Caco-2 (cell line): ENCODE measurements at places on chromosomes 5 and 9.
A peak's percentile ranks its signal among the peaks of the same experiment; 100 is the strongest.

GRCh38 chr9:17488662-17489061 lies 90.2 kb upstream of the SH3GL2 start:
- H3K27ac ChIP-seq, result no peak overlapping the region
- no peaks in the 10 kb centered on the region for H3K27me3 ChIP-seq
- no peak for DNase-seq
- no peaks in the 10 kb centered on the region for H3K36me3 ChIP-seq

DNA sequence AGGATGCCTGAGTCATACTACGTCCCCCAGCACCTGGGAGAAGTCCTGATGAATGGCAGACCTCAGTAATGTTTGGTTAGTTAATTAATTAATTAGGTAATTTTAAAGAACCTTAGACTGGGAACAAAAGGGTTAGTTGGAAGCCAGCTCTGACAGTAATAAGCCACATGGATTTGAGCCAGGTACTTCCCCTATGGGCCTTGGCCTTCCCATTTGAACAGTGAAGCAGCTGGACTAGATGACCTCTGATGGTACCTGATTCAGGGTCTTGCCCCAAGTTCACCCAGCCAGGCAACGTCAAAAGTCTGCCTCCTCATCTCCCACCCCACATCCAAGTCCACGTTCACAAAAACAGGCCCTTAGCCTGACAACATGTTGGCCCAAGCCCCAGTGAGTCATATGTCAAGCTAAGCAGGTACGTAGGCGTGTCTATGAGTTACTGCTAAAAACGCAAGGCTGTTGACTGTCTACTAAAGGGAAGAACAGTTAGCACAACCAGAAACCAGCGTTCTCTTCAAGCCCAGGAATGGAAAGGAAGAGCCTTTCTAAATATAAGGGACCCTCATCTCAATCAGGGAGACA lies 303.2 kb downstream of the ACTL7B start:
- H3K27ac ChIP-seq, result no peak overlapping the region
- no peaks in the 10 kb centered on the region for H3K36me3 ChIP-seq
- no peak overlapping the region for H3K4me3 ChIP-seq
- no peak for DNase-seq

- H3K36me3 ChIP-seq, result no peaks in the 10 kb centered on the region
- no peak overlapping the region for H3K4me3 ChIP-seq
- no peak for DNase-seq
- H3K27ac ChIP-seq, result no peak overlapping the region
Observed at GRCh38 chr5:61455179-61456006, 123.3 kb downstream of the ZSWIM6 start.

DNA sequence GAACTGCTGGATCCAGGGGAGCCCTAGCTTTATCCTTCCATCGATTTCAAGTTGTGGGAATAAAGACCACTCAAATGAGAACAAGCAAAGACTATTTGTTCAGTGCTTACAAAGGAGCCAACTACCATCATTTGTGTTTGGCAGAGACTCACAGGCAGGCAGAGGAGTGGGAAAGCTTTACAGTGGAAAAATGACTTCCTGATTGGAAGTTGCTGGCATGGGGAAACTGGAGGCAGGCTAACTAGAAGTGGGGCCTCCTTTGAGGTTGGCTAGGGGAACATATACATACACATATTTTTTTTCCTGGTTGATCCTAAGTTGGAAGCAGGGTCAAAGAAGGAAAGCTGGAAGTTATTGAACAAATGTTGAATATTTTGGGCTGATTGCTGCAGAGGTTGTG lies 121.7 kb downstream of the ACTBL2 start:
- no peak overlapping the region for H3K4me3 ChIP-seq
- no peaks in the 10 kb centered on the region for H3K27me3 ChIP-seq
- no peaks in the 10 kb centered on the region for H3K36me3 ChIP-seq
- no peaks in the 10 kb centered on the region; the same call in 1 of the 2 replicates for H3K4me1 ChIP-seq

- no peak overlapping the region for H3K27ac ChIP-seq
- H3K27me3 ChIP-seq, result no peaks in the 10 kb centered on the region
- H3K36me3 ChIP-seq, result no peaks in the 10 kb centered on the region
- no peaks in the 10 kb centered on the region for H3K4me1 ChIP-seq
- no peak for DNase-seq
- H3K4me3 ChIP-seq, result no peak overlapping the region
Observed at GRCh38 chr9:133543772-133544467, 9.4 kb downstream of the ADAMTSL2 start.

- peaks cover 9% of the 10 kb centered on the region; the same call in 1 of the 2 replicates for H3K4me1 ChIP-seq
- H3K27me3 ChIP-seq, result no peaks in the 10 kb centered on the region
- no peaks in the 10 kb centered on the region for H3K36me3 ChIP-seq
- no peak overlapping the region for H3K4me3 ChIP-seq
- no peak overlapping the region for H3K27ac ChIP-seq
Observed at GRCh38 chr5:29800752-29801151, 1392.7 kb upstream of the CDH6 start.

DNA sequence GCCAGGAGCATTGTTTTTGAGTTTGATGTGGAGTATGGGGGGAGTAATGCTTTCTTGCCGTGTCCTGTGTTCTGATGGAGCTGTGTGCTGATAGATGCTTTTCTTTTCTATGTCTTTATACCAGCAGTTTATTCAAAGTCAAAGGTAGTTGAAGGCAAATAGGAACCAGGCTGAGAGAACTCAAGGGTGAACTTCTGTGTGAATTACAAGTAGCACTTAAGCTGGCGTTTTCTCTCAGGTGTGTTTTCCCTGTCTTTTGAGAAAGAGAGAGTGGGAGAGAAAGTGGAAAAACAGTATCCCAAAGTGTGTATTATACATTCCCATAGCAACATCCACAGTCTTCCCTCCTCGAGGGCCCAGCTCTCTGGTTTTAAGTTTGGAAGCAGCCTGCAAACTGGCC lies 1.5 kb downstream of the TNFAIP8 start:
- DNase-seq, result no peak
- peaks cover 4% of the 10 kb centered on the region; the same call in 1 of the 2 replicates for H3K4me1 ChIP-seq
- H3K36me3 ChIP-seq, result no peaks in the 10 kb centered on the region; the same call in 1 of the 2 replicates
- H3K27me3 ChIP-seq, result no peaks in the 10 kb centered on the region
- no peak overlapping the region for H3K4me3 ChIP-seq

GRCh38 chr5:167311340-167311739 lies 980.1 kb upstream of the WWC1 start:
- no peak overlapping the region for H3K4me3 ChIP-seq
- no peaks in the 10 kb centered on the region for H3K4me1 ChIP-seq
- no peaks in the 10 kb centered on the region for H3K36me3 ChIP-seq
- H3K27me3 ChIP-seq, result no peaks in the 10 kb centered on the region; the same call in 1 of the 2 replicates

DNA sequence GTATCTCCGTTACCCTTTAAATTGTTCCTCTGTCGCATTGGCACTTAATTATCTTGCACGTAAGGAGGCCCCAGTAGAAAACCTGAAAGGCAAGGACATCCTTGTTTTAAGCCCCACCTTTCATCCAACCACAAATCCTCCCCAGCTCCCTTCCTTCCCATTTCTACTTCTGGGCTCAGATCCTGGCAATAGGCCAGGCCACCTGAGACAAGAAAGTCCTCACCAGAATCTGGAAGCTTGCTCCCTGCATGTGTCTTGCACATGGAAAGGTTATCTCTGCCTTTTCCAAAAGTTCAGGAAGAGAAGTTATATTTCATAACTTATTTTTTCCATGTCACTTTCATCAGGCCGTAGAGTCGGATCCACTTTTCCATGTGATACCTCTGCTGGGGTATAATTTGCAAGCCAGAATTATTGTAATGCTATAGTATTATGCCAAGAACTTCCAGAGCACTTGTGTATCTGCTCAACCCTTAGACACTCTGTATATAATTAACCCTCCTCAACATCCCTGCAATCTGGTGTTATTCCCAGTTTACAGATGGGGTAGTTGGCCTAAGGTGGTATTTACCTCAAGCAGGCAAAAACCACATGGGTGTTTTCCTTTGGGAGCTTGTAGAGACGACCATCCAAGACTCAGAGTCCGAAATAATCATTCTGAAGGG lies 2.6 kb upstream of the SHB start:
- no peak for DNase-seq
- peaks cover 7% of the 10 kb centered on the region for H3K4me1 ChIP-seq
- no peaks in the 10 kb centered on the region for H3K36me3 ChIP-seq
- no peak overlapping the region for H3K4me3 ChIP-seq
- H3K27me3 ChIP-seq, result no peaks in the 10 kb centered on the region

DNA sequence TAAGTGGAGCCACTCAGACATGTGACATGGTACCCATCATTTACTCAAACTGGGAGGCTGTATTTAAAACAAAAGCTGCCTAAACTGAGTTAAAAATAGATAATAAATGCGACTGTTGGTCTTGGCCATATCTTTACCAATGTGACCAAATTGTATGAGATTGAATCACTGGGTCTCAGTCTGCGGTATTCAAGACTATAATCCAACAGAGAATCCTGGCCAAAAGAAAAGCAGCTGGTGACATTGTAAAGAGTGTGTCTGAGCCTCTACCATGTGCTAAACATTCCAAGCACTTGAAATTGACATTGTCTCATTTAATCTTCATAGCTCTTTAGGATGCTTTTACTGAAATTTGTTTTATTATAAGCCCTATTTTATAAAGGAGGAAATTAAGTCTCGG lies 282.6 kb downstream of the ZNF608 start:
- H3K27ac ChIP-seq, result no peak overlapping the region
- no peaks in the 10 kb centered on the region for H3K4me1 ChIP-seq
- no peak for DNase-seq
- H3K4me3 ChIP-seq, result no peak overlapping the region
- H3K27me3 ChIP-seq, result no peaks in the 10 kb centered on the region

DNA sequence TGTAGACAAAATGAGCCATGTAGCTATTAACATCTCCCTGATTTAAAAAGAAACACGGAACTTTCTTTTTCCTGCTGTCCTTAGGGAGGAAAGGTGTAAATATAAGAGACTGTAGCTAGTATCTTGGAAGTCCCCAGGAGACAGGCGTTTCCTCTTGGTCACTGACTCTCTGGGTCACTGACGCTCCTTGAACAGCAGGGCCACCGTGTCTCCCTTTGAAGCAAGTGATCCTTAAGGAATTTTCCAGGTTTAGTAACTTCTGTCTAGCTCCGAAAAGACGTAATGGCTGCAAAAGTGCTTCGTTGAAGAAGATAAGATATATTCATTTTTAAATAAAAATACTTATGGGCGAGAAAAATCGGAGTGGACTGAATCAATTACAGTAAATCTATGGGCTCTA lies 745 bp upstream of the CLTA start:
- DNase-seq, result peak; percentile 36
- H3K27ac ChIP-seq, result peak overlapping the region; percentile 81
- H3K27me3 ChIP-seq, result no peaks in the 10 kb centered on the region
- H3K36me3 ChIP-seq, result no peaks in the 10 kb centered on the region; the same call in 1 of the 2 replicates

DNA sequence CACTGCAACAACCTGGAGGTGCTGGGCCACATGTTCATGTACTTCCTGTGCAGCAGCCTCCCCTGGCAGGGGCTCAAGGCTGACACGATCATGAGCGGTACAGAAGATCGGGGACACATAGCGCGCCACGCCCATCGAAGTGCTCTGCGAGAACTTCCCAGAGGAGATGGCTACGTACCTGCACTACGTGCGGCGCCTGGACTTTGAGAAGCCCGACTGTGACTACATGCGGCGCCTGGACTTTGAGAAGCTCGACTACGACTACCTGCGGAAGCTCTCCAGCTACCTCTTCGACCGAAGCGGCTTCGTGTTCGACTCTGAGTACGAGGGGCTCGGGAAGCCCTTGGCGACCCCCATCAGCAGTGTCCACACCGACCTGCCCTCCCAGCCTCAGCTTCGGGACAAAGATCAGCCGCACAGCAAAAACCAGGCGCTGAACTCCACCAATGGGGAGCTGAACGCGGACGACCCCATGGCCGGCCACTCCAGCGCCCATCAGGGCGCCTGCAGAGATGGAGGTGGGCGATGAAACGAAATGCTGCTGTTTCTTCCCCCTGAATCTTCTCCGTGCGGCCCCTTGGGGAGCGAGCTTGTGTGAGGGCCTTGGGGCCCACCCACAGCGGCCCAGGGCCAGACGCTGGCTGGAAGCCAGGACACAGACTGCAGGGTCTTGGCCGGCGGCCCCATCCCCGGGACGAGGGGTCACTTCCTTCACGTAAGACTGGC lies 56.5 kb downstream of the JAK2 start:
- H3K4me1 ChIP-seq, result no peaks in the 10 kb centered on the region
- no peak overlapping the region for H3K27ac ChIP-seq
- no peaks in the 10 kb centered on the region for H3K36me3 ChIP-seq
- H3K4me3 ChIP-seq, result no peak overlapping the region
- no peaks in the 10 kb centered on the region for H3K27me3 ChIP-seq
- no peak for DNase-seq

DNA sequence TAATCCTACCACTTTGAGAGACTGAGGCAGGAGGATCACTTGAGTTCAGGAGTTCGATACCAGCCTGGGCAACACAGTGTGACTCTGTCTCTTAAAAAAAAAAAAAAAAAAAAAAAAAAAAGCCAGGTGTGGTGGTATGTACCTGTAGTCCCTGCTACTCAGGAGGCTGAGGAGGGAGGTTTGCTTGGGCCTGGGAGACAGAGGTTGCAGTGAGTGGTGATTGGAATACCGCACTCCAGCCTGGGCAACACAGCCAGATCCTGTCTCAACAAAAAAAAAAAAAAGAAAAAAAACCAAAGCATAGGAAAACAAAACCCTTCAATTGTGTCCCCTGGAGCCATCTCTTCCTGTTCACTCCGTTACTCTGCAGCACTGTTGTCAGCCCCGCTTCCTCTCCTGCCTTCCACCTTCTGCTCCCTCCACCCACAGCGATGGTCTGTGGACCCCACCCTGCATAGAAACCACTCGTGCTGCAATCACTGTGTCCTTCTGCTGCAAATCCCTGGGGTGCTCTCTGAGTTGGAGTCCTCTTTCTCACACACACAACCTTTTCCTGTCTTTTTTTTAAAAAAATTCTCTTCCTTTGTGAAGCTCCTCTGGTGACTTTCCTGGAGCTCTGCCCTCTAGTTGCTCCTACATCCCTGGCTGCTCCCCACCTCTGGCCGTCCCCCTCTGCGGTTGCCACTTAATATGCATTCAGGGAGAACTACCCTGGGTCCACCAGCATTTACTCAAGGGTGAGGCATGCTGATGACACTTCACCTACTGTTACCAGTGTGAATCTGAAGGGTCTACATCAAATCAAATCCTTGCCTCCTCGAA lies 22.2 kb downstream of the CCT5 start:
- no peaks in the 10 kb centered on the region for H3K36me3 ChIP-seq
- H3K27ac ChIP-seq, result no peak overlapping the region
- H3K4me1 ChIP-seq, result no peaks in the 10 kb centered on the region
- no peak for DNase-seq
- H3K4me3 ChIP-seq, result no peak overlapping the region

DNA sequence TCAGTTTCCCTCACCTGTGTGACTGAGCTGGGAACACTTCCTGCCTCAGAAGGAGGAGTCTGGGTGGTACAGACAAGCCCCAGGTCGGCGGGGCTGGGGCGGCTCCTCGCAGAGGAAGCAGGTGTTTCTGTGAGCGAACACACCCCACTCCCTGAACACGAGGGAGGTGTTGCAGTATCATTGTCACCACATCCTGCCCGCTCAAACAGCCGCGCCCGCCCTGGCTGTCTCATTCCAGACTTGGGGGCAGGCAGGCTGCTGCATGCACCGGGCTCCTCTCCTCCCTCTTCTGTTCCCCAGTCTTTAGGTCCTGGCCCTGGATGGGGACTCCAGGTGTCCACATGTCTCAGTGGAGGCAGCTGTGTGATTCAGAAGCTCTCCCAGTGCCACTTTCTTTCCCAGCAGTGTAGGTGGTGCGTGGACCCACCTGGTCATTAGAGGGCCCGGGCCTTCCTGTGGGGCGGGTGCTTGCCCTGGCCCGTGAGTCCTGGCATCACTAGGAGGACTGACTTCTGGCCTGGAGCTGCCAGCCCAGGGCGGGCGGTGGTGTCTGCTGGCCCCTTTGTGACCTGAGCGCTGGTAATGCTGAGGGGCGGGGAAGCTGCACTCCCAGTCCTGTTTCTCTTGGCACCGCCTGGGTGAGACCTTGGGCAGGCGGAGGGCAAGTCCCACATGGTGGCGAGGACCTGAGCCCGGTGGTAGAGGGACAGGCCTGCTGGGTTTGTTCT lies 18.3 kb upstream of the PHYHD1 start:
- no peak overlapping the region for H3K27ac ChIP-seq
- no peaks in the 10 kb centered on the region; the same call in 1 of the 2 replicates for H3K36me3 ChIP-seq
- no peaks in the 10 kb centered on the region for H3K4me1 ChIP-seq
